ENCODE measurements at places on chromosomes 4 and X. TPM values are rescaled to one million over a fixed set of nuclear protein-coding genes. Genes with fewer than 3 reads are reported as not detected.

Gene SLC9B1
- total RNA-seq, result 0.76 TPM

Gene GJB1
- not detected for total RNA-seq

Gene POU3F4
- not detected for total RNA-seq

Gene TCEANC
- 2.7 TPM for total RNA-seq

Gene GPR173
- total RNA-seq, result 5.5 TPM

Gene AFF2
- 0.07 TPM for total RNA-seq

Gene DGKK
- not detected for total RNA-seq

All from smooth muscle cell of the pulmonary artery (primary cell).